A549 treated with AZD2906 at 1 μM for 4 hours (cell line): ENCODE measurements at places on chromosomes 11 and 22. TPM values are rescaled to one million over a fixed set of nuclear protein-coding genes. Genes with fewer than 3 reads are reported as not detected.

Gene TBC1D22A
- total RNA-seq, result 9.0 to 10.4 TPM (median 10.0 TPM) in 5 replicates

Gene ZNF280B
- total RNA-seq, result 1.1 to 1.8 TPM (median 1.3 TPM) in 5 replicates

Gene TMEM191C
- 0.50 to 1.2 TPM (median 0.76 TPM) in 5 replicates for total RNA-seq

Gene DNAJB7
- total RNA-seq, result not detected in 5 replicates

Gene OPCML
- not detected in 5 replicates for total RNA-seq

Gene RASGRP2
- total RNA-seq, result 0.94 to 2.3 TPM (median 2.0 TPM) in 5 replicates

Gene OAF
- 7.6 to 11.7 TPM (median 11.0 TPM) in 5 replicates for total RNA-seq

Gene ELFN2
- 5.0 to 6.7 TPM (median 5.6 TPM) in 5 replicates for total RNA-seq

Gene SAA4
- total RNA-seq, result not detected in 5 replicates

Gene CDON
- total RNA-seq, result 1.6 to 2.6 TPM (median 1.9 TPM) in 5 replicates

Gene PDGFD
- total RNA-seq, result 5.9 to 8.1 TPM (median 6.7 TPM) in 5 replicates

Gene MEI1
- not detected in 5 replicates for total RNA-seq
